ENCODE measurements at places on chromosomes 5 and 9.

DNA sequence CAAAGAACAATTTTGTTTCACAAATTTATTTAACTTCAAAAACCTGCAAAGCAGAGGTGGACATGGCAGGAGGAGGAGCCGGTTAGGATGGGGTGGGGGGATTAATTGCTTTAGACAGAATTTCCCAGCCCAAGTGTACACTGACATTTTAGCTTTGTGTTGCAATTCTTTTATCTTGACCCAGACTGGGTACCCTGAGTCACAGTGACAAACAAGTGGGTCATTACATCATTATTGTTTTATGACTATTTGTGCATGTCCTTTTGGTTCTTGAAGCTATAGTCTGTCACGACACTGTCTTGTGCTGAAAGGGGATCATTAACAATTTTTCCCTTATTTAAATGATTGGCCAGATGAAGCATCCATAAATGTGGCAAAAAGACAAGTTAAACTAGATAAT, 84.5 kb upstream of the VCAN start:
- no peak for DNase-seq

DNA sequence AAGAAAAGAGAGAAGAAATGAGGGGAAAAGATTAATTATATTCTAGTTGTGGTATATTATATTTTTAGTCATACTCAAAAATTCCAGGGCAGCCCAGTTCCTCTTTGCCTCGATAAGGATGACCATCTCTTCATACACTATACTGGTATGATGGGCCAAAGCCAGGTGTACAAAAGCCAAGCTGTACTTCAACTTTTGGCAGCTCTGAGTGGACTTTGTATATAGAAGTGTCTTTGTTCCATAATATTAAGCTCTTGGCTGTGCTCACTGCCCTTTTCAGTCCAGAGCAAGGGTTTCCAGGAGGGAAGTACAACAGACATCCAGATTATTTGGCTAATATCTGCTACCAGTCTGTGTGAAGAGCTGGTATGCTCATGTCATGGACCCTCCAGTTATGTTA, 934.3 kb upstream of the CDH10 start:
- no peak for DNase-seq

DNA sequence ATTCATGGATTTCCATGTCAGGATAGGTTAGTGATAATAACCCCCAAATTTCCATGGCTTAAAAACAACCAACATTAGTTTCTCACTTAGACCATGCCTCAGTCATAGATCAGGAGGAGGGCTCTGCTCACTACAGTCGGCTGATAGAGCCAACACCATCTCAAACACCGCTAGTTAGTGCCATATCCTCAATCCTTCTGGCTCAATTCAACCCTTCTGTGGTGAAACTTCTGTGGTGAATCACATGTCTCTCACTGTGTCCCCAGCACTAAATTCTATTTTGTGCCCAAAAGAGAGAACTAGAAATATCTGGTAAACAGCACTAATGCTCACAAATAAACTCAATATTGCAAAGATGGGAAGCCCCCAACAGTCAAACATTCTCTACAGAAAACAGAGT, 21.1 kb downstream of the ECPAS start:
- DNase-seq: no peak

DNA sequence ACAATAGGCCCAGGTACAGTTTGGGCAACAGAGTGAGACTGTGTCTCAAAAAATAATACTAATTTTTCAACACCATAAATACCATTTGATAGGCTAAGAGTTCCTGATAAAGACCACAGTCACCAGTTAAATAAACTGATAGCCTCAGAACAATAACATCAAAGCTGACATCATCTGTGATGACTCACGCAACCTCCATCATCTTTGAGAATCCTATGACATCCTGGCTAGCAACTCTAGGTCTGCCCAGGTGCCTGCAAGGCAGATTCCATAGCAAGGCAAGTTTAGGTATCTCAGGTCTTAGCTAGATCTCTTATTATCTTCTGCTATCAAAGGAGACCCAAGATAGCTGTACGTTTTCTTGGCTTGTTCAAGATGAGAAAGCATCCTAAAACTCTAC, 30.5 kb upstream of the UBAP2 start:
- DNase-seq: no peak

DNA sequence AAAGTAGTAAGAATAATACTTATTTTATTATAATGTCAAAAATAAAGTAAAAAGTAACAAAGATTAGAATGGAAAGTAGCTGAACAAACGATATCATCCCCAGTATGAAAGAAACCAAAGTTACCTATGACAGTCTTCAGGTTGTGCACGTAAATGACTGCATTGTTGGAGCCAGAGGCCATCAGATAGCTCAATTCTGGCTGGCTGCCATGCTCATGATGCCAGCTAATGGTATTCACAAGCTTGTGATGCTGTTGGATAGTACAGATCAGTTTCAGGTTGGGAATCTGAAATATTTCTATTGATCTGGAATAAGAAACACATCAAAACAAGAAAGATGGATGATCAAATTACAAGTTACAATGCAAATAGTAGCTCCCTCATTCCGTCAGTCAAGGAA, 21.1 kb downstream of the GEMIN5 start:
- no peak for DNase-seq

Data from lower lobe of right lung (tissue), 2 donors.